Activated CD4-positive, alpha-beta T cell treated with anti-CD3 and anti-CD28 coated beads for 36 hours (primary cell): ENCODE measurements at places on chromosomes 6 and 20.

DNA sequence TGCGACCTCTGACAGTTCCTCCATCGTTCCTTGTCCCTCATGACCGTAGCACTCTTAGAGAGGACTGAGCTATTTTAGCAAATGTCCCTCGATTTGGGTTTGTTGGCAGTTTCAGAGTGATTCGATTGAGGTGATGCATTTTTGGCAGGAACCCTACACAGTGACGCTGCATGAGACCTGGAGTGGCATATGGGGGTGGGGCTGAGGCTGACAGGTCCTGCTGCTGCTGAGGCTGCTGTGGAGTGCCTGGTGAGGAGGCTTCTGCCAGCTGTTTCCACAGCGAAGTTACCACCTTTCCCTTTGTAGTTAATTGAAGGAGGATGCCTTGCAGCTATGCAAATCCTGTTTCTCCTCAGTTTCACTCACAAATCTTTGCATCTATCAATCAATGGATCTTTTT is 19.8 kb downstream of the PXDC1 start:
- DNase-seq, result no peak

- DNase-seq, result no peak
Measured at GRCh38 chr6:43870660-43871061, 100.7 kb downstream of the VEGFA start.

GRCh38 chr20:64109831-64110391 is 2.5 kb upstream of the NPBWR2 start:
- DNase-seq, result no peak

GRCh38 chr6:150076196-150076893 is 7.4 kb upstream of the ULBP3 start:
- DNase-seq, result no peak

DNA sequence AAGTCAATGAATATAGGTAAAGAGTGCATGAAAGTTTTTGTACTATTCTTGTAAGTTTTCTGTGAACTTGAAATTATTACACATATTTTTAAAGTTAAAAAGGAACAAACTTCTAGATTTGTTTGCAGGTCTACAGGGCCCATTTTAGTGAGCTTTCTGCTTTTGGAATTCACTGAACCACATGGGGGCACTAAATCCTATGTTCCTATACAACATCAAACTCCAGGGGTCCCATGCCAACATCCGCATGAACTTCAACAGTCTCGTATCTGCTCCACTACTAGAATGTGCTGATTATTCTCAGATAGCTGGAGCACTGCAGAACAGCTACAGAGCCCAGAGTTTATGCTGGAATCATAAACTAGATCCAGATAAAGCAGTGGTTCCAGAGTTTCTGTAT is 347.9 kb upstream of the SPTLC3 start:
- DNase-seq, result no peak

- DNase-seq, result no peak
Measured at GRCh38 chr20:22548040-22548439, 36.3 kb downstream of the FOXA2 start.
